Left ventricle myocardium inferior (tissue), 1 donor: ENCODE measurements at places on chromosomes 16 and 17.

DNA sequence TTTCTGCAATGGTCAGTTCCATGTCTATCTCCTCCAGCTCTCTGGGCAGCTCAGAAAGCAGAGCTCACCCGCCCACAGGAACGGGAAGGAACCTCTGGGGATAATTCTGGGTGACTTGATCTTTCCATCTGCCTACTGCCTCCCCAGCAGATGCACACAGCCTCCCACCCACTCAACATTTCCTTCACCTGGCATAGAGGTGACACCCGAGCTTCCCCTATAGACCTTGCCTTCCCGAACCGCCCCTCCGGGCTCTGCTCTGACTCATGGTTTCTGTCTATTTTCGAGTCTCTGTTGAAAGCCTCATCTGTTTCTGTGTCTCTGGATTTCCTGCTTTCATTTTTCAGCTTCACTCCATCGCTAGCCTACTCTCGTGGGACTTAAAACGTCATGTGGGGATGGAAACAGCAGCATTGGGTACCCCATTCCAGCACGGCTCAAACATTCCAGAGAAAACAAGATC is 11.4 kb downstream of the GGA3 start:
- H3K27ac ChIP-seq: peak overlapping the region; percentile 69
- peaks cover 17% of the 10 kb centered on the region for H3K36me3 ChIP-seq
- H3K27me3 ChIP-seq: no peaks in the 10 kb centered on the region
- H3K4me1 ChIP-seq: peaks cover 22% of the 10 kb centered on the region

- H3K27me3 ChIP-seq: peaks cover 100% of the 10 kb centered on the region
- no peak overlapping the region for H3K27ac ChIP-seq
- H3K36me3 ChIP-seq: no peaks in the 10 kb centered on the region
- peaks cover 9% of the 10 kb centered on the region for H3K4me1 ChIP-seq
Observed at GRCh38 chr17:34633760-34634159, 54.4 kb downstream of the TMEM132E start.

- no peak overlapping the region for H3K27ac ChIP-seq
- no peaks in the 10 kb centered on the region for H3K36me3 ChIP-seq
- peaks cover 14% of the 10 kb centered on the region for H3K4me1 ChIP-seq
- H3K4me3 ChIP-seq: no peak overlapping the region
Observed at GRCh38 chr16:75273054-75273925, 21.9 kb upstream of the BCAR1 start.

- H3K36me3 ChIP-seq: no peaks in the 10 kb centered on the region
- H3K4me1 ChIP-seq: no peaks in the 10 kb centered on the region
- no peak for DNase-seq
Observed at GRCh38 chr17:45792995-45793755, 9.1 kb downstream of the CRHR1 start.

DNA sequence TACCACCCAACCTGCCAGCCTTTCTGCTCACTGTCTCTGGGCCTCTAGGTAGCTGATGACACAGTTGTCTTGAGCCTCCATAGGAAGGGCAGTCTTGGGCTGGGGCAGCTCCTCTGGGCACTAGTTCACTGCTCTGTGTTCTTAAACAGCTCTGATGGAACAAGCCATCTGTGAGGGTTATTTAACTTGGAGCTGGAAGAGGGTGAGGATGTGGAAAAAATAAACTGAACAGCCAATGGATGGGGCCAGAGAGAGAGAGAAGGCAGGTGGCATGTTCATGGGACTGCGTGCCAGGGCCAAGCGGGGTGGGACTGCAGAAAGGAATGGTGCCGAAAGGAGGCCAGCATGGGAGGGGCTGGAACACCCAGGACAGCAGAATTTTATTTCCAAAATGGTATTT is 52.6 kb downstream of the HIC1 start:
- no peak overlapping the region for H3K4me3 ChIP-seq
- DNase-seq: no peak
- H3K27me3 ChIP-seq: no peaks in the 10 kb centered on the region
- H3K36me3 ChIP-seq: no peaks in the 10 kb centered on the region
- peak overlapping the region; percentile 80 for H3K27ac ChIP-seq
- peaks cover 39% of the 10 kb centered on the region for H3K4me1 ChIP-seq

- no peak for DNase-seq
- H3K4me1 ChIP-seq: peaks cover 8% of the 10 kb centered on the region
- H3K27ac ChIP-seq: no peak overlapping the region
- H3K27me3 ChIP-seq: no peaks in the 10 kb centered on the region
- H3K36me3 ChIP-seq: no peaks in the 10 kb centered on the region
- H3K4me3 ChIP-seq: no peak overlapping the region
Observed at GRCh38 chr17:43676471-43676870, 14.7 kb upstream of the MEOX1 start.

GRCh38 chr17:57275071-57275764 is 18.9 kb downstream of the MSI2 start:
- peaks cover 25% of the 10 kb centered on the region for H3K36me3 ChIP-seq
- no peak overlapping the region for H3K27ac ChIP-seq
- DNase-seq: no peak
- H3K4me3 ChIP-seq: no peak overlapping the region
- H3K27me3 ChIP-seq: no peaks in the 10 kb centered on the region
- peaks cover 28% of the 10 kb centered on the region for H3K4me1 ChIP-seq

- H3K4me1 ChIP-seq: no peaks in the 10 kb centered on the region
- H3K4me3 ChIP-seq: no peak overlapping the region
- peaks cover 25% of the 10 kb centered on the region for H3K27me3 ChIP-seq
Observed at GRCh38 chr17:29051731-29052130, 8.8 kb downstream of the PIPOX start.

GRCh38 chr17:33520426-33521330 is 227.6 kb upstream of the ASIC2 start:
- H3K4me3 ChIP-seq: no peak overlapping the region
- peak; percentile 40 for DNase-seq
- H3K36me3 ChIP-seq: no peaks in the 10 kb centered on the region
- peaks cover 5% of the 10 kb centered on the region for H3K4me1 ChIP-seq
- H3K27me3 ChIP-seq: peaks cover 47% of the 10 kb centered on the region
- H3K27ac ChIP-seq: no peak overlapping the region

DNA sequence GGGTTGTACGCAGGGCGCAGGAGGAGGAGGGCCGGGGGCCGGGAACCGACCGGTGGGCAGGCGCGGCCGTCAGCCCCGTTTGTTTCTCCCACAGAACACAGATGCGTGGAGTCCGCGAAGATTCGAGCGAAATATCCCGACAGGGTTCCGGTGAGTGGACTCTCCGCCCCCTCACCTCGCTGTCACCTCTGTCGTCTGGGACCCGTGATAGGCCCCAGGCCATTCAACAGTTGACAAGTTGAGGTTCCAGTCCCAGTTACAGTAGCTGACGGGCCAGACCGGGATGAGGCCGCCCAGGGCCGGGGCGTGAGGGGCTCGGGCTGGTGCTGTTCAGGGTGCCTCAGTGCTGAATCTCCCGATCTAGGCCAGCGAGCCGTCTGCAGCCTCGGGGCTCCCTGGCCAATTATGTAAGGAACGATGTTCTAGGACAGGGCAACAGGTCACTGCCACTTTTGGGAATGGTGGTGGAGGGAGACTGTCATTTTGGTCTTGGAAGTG is 628 bp downstream of the GABARAPL2 start:
- no peaks in the 10 kb centered on the region for H3K27me3 ChIP-seq
- peak overlapping the region; percentile 97 for H3K4me3 ChIP-seq
- peak overlapping the region; percentile 84 for H3K27ac ChIP-seq
- no peak for DNase-seq
- peaks cover 68% of the 10 kb centered on the region for H3K4me1 ChIP-seq
- peaks cover 43% of the 10 kb centered on the region for H3K36me3 ChIP-seq

DNA sequence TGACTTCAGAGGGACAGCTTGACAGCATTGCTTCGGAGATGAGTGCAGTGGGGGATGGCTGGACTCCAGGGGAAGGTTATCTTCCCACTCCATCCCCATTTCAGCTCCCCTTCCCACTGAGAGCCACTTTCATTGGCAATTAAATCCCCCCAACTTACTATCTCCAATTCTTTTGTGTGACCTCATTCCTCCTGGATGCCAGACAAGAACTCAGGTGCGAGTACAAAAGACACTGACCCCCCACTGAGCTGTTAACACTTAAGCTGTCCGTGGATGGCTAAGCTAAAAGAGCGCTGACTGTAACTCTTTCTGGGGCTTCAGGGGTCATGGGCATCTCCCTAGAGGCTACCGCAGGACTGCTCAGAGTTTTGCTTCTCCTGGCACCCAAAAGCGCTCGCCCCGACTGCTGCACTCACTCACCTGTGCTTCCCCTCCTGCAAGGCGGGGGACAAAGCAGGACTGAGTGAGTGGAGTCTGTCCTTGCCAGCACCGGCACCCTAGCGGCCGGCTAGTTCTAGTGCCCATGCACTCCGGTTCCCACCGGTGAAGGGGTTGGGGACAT is 44.8 kb upstream of the FBXO47 start:
- no peaks in the 10 kb centered on the region for H3K27me3 ChIP-seq
- no peaks in the 10 kb centered on the region for H3K36me3 ChIP-seq

DNA sequence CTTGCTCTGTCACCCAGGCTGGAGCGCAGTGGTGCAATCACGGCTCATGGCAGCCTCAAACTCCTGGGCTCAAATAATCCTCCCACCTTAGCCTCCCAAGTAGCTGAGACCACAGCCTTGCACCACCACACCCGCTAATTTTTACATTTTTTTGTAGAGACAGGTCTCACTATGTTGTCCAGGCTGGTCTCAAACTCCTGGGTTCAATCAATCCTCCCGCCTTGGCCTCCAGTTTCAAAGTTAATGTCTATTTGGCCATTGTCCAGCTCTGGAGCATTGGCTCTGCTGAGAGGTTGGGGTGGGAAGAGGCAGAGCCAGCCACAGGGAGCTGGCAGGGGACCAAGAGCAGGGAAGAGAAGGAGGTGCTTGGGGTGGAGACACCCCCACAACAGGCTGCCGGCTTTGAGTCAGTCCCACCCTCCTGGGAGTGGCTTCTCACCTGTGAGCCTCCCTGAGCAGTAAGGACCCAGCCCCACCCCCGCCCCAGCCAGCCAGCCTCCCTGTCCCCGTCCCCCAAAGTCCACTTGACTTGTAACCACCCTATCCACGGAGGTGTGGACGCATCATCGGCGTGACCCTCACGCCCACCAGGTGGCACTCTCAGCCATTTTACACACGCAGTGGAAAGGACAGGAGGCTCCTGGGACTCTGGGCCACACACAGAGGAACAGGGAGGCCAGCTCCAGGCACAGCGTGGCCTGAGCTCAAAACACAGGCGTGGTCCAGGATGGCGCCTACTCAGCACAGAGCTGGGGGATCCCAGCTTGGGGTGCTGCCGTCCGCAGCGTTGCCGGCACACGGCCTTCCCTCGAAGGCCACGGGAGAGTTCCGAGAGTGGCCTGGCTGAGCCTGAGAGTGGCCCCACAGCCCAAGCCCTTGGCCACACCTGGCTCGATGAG is 22.8 kb upstream of the PVALEF start:
- no peaks in the 10 kb centered on the region for H3K36me3 ChIP-seq
- peaks cover 9% of the 10 kb centered on the region for H3K4me1 ChIP-seq
- H3K27ac ChIP-seq: no peak overlapping the region
- DNase-seq: peak; percentile 78
- H3K4me3 ChIP-seq: no peak overlapping the region

DNA sequence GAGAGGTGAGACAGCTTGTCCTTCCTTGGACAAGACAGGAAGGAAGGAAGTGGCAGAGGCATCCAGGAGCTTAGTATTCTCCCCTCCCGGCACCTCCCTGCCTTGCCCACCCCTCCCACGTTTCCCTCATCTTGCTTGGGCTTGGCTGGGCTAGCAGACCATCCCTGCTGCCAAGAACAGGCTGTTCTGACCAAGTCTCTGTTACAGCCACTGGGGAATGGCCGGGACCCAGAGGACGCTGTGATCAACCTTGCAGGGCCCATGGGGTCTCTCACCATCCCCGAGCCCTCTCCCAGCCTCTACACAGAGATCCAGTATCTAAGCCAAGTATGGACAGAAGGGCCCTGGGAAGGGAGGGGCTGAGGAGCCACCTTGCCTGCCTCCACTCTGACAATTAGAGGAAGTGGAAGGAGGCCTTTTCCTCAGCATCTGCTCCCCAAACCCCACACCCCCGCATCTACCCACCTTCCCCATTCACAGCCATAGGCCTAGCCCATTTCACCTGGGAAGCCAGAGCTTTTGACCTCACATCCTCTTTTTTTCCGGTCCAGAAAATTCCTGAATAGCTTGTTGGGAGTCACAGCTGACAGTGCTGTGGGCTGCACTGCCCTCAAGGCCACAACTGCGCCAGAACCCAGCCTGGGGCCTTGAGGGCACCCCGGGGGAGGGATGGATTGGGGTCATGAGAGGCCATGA is 14.1 kb downstream of the CD300LG start:
- peak overlapping the region; percentile 72 for H3K27ac ChIP-seq
- no peaks in the 10 kb centered on the region for H3K27me3 ChIP-seq
- peaks cover 63% of the 10 kb centered on the region for H3K4me1 ChIP-seq

DNA sequence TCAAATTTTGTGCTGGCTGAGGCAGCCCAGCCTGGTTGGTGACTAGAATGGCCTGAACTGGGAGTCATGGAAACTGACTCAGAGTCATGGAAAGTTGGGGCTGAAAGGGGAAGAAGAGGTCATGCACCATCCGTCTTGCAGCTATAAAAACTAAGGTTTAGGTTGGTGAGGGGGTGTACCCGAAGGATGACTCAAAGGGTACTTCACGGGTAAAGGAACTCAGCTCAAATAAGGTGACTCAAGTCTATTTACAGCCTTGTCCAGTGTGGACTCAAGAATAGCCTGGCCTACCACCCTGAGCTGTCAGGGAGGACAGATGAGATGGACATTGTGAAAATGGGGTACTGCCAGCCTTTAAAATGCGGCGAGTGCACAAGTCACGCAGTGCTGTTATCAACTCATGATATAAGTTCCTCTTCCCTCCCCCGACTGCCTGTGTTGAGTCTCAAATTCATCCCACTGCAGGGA is 18.6 kb downstream of the CD300LB start:
- DNase-seq: no peak
- peaks cover 8% of the 10 kb centered on the region for H3K4me1 ChIP-seq
- no peaks in the 10 kb centered on the region for H3K36me3 ChIP-seq

DNA sequence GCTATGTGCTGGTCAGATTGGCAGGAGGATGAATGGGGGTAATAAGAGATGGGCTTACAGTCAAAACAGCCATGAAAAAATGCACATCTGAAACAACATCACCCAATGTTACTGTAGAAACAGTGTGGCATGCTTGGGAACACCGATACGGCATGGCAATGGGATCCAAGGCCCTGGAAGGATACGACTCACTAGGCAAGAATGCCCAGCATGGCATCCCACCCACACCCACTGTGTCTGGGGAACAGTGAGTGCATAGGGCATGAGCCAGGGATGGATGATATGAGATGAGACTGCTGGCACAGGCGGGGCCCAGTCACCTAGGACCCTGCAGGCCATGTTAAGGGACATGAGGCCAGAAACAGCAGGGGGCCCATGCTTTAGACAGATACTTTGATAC is 11.5 kb downstream of the TRIM25 start:
- peaks cover 22% of the 10 kb centered on the region for H3K4me1 ChIP-seq
- no peak overlapping the region for H3K27ac ChIP-seq
- H3K4me3 ChIP-seq: no peak overlapping the region
- H3K27me3 ChIP-seq: no peaks in the 10 kb centered on the region
- DNase-seq: no peak
- H3K36me3 ChIP-seq: peaks cover 100% of the 10 kb centered on the region
